ENCODE measurements at places on chromosomes 7 and 10.
A peak's percentile ranks its signal among the peaks of the same experiment; 100 is the strongest.

- peak; percentile 18 for DNase-seq
Measured at GRCh38 chr7:157301610-157302120, 35.1 kb upstream of the DNAJB6 start.

- no peak for DNase-seq
Measured at GRCh38 chr10:77253556-77254064, 384.0 kb downstream of the KCNMA1 start.

GRCh38 chr7:17412883-17413282 is 114.4 kb downstream of the AHR start:
- no peak for DNase-seq

- DNase-seq: peak; percentile 56
Measured at GRCh38 chr10:108544500-108545120, 1378.7 kb downstream of the XPNPEP1 start.

DNA sequence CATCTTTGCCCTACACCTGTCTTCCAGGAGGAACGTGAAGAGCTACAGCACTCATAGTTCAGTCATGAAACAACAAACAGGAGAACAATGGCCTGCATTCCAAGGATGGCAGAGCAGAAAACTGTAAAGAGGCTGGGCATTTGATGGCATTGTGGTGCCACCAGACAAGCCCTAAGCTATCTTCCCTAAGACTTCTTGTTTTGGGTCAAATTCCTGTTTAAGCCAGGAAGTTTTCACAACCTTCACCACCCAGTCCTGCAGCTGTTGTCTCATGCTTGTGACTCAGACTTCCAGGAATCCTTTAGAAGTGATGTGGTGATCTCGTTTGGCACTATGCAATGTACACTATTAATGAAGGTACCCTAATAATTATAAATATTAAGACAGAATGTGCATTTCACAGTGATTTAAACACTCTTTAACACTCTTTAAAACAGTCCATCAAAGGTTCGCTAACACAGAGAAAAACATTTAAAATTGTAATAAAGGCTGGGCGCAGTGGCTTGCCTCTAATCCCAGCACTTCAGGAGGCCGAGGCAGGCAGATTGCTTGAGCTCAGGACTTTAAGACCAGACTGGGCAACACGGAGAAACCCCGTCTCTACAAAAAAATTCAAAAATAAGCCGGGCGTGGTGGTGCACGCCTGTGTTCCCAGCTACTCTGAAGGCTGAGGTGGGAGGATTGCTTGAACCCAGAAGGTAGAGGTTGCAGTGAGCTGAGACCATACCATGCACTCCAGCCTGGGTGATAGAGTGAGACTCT is 2.7 kb upstream of the HERPUD2 start:
- no peak for DNase-seq

DNA sequence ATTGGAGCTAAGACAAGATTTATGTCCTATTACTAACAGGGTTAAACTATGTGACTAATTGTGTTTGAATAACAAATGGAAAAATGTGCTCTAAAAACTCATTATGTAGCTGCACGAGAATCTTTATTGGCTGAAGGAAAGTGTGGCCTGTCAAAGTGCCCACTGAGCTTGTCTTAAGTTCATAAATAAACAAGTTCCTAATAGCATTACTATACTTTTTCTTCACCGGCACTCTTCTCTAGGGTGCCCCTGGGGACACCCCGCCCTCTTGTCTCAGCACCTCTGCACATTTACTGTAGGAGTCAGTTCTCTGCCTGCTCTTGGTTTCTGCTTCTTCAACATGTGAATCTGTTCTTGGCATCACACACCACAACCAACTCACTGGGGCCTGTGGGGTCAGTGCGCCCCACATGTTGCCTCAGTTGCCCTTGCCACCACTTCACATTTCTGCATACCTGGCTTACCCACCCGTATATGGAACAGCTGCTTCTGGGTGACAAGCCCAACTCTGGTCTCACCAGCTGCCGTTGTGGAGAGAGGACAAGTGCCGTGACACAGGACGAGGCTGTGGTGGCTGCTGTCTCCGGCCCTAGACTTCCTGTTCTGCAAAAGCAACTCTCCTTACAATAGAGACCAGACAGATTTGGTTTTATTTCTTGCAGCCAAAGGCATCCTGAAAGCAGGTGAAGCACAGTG is 96.3 kb upstream of the DDC start:
- DNase-seq: peak; percentile 94

DNA sequence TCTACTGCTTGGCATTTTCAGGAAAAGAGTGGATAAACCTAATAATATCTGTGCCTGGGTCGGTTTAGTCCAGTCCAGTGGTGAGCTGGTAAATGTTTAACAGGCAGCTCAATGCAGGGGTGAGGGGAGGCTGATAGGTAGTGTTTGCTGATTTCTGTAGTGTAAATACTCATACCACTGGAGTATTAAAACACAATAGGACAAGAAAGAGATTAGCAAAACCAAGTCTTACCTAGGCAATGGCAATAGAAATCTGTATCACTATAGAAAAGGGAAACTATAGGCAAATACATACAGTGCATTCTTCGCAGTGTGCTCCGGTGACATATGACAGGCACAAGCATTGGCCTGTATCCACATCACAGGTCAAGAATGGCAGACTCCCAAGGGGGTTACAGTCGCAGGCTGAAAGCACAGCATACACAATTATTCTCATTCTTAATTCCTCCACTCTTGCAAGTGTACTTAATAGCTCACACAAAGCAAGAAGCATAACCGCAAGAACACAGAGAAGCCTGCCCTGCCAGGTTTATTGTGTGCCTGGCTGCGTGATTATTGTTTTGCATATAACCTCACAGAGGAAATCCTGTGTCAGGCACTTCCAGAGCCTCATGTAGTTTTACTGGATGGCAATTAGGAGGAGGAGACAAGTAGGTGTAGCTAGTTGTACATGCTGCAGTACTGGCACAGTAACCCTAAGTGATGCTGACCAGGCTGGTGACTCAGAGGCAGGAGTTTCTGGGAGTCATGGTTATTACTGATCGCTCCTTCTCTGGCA is 35.0 kb downstream of the LAMB4 start:
- peak; percentile 7 for DNase-seq

DNA sequence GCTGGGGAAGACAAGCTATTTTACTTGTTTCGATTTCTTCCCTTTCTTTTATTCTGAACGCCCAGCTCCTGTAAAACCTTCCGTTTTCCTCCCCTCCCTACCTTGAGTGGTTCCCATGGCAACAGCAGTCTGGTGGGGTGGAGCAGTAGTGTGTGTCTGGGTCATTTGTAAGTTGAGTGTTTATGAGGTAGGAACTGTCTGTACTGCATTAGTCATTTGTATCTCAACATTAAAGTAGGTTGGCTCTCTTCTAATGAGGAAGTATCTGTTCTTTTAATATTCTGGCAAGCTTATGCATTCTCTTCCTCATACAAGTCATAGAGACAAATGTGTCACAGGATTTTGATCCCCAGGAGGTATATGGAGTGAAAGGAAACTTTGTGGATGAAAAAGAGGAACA is 85.3 kb upstream of the CCDC6 start:
- DNase-seq: peak; percentile 96

All from common myeloid progenitor, CD34-positive (primary cell).